NCI-H510A treated with DMSO at 0.1 percent for 48 hours (cell line): ENCODE measurements at places on chromosomes 13 and 19.

GRCh38 chr19:43464134-43464775 is 1.2 kb downstream of the LYPD3 start:
- DNase-seq = no peak

DNA sequence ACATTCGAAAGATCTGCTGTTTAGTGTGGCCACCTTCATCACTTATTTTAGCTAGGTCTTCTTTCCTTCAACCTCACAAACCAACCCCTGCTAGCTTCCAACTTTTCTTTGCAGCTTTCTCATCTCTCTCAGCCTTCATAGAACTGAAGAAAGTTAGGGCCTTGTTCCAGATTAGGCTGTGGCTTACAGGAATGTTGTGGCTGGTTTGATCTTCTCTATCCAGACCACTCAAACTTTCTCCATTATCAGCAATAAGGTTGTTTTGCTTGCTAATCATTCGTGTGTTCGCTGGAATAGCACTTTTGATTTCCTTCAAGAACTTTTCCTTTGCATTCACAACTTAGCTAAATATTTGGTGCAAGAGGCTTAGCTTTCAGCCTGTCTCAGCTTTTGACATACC is 44.7 kb downstream of the CARS2 start:
- DNase-seq = no peak

DNA sequence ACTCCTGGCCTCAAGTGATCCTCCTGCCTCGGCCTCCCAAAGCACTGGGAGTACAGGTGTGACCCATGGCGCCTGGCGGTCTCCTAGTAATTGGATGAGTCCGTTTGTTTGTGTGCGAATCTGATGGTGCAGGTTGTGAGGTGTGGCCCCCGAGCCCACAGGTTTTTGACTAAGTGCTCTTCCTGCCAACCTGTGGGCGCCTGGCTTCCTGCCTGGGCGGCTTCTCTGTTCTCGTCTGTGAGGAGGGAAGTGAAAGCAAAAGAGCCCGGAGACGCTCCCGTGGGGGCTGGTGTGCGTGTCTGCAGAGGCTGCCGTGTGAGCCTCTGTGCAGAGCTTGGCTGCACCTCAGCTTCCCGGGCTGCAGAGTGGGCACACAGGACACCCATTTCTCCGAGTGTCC is 10.0 kb downstream of the ARHGAP45 start:
- DNase-seq = no peak

GRCh38 chr13:67308004-67308772 is 78.1 kb upstream of the PCDH9 start:
- no peak for DNase-seq

- no peak for DNase-seq
Measured at GRCh38 chr13:77062097-77062496, 35.1 kb upstream of the FBXL3 start.

- DNase-seq = no peak
Measured at GRCh38 chr19:3809881-3810707, 23.9 kb upstream of the MATK start.

DNA sequence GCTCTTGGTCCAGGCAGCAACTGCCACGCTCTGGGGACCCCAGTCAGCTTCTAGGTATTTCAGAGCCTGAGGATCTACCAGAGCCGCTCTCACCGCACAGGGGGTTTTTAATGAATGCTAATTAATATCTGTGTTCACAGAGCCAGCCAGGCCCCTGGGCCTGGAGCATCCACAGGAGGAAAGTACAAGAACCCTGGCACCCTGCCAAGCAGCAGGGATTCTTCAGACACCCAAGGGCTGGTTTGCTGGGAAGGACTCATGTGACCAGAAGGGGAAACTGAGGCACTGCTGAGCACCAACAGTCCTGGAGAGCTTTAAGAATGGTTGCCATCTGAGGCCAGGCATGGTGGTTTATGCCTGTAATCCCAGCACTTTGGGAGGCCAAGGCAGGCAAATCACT is 38.0 kb upstream of the ADGRE5 start:
- no peak for DNase-seq

DNA sequence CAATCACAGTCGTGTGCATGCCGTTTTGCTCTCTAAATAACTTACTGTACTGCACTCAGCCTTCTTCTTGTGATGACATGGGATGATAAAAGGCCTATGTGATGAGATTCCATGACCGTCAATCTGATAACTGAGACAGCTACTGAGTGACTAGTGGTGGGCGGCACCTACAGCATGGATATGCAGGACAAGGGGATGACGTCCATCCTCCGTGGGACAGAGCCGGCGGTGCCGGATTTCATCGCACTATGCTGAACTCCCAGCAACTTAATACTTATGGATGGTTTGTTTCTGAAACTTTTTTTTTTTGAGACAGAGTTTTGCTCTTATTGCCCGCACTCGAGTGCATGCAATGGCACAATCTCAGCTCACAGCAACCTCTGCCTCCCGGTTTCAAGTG is 146.8 kb upstream of the TSHZ3 start:
- DNase-seq = no peak

DNA sequence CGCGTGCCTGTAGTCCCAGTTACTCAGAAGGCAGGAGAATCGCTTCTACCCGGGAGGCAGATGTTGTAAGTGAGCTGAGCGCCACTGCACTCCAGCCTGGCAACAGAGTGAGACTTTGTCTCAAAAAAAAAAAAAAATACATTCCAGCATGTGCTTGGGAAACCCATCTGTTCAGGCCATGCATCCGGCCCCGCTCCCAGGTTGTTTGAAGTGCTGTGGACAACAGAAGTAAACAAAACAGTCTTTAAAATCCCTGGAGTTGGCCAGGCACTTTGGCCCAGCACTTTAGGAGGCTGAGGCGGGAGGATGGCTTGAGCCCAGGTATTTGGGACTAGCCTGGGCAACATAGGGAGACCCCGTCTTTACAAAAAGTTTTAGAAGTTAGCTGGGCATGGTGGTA is 3.2 kb upstream of the PTPRS start:
- no peak for DNase-seq

DNA sequence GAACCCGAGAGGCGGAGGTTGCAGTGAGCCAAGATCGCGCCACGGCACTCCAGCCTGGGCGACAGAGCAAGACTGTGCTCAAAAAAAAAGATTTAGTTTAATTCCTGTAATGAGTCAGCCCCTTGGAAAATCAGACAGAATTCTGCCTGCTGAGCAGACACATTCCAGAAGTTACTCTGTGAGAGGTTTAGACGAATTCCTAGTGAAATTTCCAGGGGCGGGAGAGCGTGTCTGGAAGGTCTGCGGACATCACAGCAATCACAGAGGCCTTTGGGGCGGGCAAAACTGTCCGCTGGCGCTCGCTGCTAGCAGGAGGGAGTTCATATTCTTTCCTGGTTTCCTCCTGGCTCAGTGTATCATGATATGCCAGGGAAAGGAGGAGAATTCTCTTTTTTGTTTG is 17.5 kb downstream of the MISP start:
- DNase-seq = no peak

DNA sequence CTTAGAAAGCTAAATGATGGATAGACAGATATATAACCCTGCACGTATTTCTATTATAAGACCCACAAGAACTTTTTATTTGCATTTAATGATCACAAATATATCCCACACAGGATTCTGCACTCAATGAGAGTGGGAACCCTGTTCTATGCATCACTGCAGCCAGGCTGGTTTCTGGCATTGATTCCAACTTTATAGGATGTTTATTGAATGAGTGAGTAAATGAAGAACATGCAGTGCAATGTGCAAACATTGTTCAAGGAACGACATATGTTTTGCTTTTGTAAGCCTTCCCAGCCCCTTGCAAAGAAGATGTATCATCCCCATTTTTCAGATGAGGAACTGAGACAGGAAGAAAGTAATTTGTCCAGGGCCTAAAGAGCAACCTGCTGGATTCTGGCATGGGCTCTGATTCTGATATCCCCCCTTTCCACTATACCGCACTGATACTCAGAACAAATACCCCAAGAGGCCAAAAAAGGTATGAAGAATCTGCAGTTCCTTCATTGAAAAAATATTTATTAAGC is 246.3 kb downstream of the LACC1 start:
- DNase-seq = no peak

- no peak for DNase-seq
Measured at GRCh38 chr13:22196777-22197176, 525.9 kb downstream of the FGF9 start.

DNA sequence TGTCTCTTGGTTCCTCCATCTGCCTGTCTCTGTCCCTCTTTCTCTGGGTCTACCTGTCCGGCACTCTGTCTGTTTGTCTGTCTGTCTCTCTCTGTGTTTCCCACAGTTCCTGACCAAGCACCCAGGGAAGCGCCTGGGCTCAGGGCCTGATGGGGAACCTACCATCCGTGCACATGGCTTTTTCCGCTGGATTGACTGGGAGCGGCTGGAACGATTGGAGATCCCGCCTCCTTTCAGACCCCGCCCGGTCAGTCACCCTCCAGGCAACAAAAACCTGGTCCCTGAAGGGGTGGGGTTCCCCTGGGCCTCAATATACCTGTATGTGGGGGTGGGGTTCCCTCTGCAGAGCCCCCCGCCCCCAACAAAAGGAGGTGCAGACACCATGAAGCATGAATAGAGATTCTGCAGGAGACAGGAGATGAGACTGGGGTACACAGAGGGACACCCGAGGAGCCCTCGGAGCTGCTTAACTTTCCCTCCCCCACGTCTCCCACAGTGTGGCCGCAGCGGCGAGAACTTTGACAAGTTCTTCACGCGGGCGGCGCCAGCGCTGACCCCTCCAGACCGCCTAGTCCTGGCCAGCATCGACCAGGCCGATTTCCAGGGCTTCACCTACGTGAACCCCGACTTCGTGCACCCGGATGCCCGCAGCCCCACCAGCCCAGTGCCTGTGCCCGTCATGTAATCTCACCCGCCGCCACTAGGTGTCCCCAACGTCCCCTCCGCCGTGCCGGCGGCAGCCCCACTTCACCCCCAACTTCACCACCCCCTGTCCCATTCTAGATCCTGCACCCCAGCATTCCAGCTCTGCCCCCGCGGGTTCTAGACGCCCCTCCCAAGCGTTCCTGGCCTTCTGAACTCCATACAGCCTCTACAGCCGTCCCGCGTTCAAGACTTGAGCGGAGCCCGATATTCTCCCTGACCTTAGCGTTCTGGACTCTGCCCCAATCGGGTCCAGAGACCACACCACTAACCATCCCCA is 2.6 kb upstream of the CACNG7 start:
- DNase-seq = no peak

GRCh38 chr13:110113284-110113764 is 193.6 kb downstream of the COL4A1 start:
- no peak for DNase-seq

DNA sequence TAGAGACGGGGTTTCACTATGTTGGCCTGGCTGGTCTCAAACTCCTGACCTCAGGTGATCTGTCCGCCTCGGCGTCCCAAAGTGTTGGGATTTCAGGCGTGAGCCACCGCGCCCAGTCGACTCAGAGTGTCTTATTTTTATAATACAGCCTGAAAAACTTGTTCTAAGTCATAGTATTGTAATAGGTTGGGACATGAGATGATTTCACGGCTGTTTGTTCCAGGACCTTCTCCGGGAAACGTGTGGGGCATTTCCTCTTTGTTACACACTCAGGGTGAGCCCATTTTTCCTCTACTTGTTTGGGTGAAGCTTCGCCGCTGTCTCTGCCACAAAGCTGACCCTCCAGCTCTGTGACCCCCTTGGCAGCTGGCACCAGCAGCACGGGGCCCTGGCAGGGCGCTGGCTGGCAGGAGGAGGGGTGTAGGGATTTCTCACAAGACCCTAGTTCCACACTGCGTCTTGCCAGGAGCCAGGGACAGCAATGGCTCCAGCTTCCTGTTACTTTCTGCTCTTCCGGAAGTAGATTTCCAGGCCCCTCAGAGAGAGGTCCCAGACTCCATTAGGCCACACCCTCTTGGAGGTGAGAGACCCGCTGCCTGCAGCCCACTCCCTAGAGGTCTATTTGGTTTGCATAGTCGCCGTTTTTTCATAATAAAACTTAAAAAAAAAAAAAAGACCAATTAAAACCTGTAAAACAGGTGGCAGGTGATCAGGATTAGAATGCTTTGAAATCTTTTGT is 15.6 kb downstream of the FGF21 start:
- no peak for DNase-seq

- DNase-seq = peak; percentile 51
Measured at GRCh38 chr13:76503766-76504165, 382.4 kb downstream of the KCTD12 start.

DNA sequence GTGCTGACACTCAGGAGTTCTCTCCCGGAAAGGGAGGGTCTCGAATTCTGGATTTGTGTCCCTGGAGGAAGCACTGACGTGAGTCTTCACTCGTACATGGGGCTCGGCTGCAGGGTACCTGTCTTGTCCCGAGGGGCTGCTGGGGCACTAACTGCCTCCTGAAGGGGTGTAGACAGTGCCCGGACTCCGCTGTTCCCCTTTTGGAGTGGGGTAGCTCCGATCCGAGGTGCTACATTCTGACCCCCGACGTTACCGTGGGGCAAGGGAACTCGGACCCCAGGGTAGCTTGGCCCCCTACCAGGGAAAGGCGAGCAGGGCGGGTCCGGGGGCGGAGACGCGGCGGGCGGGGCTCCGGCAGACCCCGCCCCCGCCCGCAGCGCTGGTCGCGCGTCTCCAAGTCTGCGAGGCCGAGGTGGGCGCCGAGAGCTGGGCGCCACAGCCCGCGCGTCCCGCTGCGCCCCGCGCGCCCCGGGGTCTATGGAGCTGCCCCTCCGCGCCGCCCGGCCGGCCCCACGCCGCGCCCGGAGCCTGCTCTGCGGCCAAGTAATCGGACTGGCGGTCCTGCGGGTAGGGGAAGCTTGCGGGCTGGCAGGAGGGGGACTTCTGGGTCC is at the start of gene NPAS1:
TSS of gene NPAS1 (plus strand) at position 407 of the 611 bp plus-strand sequence. CDS start 1,211 bp downstream, outside the sequence.
- no peak for DNase-seq

DNA sequence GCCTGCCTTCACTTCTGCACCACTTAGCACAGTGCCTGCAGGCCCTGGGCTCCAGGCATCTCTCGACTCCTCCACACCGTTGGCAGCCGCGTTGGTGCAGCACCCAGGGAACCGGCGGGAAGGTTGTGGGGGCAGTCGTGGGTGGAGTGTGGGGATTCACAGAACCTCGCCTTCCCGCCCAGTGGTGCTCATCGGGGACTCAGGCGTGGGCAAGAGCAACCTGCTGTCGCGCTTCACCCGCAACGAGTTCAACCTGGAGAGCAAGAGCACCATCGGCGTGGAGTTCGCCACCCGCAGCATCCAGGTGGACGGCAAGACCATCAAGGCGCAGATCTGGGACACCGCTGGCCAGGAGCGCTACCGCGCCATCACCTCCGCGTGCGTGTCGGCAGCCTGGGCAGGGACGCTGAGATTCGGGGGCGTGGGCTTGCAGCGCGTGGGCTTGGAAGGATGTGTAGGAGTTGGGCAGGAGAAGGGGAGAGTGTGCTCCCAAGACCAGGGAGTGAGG is 9.6 kb downstream of the RAB11B start:
- no peak for DNase-seq

DNA sequence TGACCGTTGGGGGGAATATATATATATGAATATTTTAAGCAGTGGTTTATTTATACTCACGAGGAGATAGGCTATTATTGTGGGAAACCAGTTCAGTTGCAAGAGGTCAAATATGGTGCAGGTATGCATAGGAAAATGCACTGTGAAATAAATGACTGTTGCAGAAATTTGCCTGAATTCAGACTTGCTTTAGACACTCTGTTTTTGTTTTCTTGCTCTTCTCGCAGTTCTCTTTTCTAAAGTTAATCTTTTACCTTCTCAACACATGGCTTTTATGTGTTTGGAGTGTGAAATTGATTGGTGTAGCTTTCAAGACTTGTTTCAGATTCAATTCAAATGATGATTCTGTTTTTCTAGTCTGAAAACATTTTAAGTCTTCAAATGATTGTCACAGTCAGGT is 109.7 kb downstream of the LRCH1 start:
- DNase-seq = no peak
